Effector CD4-positive, alpha-beta T cell (primary cell): ENCODE measurements at places on chromosomes 12 and 14.

DNA sequence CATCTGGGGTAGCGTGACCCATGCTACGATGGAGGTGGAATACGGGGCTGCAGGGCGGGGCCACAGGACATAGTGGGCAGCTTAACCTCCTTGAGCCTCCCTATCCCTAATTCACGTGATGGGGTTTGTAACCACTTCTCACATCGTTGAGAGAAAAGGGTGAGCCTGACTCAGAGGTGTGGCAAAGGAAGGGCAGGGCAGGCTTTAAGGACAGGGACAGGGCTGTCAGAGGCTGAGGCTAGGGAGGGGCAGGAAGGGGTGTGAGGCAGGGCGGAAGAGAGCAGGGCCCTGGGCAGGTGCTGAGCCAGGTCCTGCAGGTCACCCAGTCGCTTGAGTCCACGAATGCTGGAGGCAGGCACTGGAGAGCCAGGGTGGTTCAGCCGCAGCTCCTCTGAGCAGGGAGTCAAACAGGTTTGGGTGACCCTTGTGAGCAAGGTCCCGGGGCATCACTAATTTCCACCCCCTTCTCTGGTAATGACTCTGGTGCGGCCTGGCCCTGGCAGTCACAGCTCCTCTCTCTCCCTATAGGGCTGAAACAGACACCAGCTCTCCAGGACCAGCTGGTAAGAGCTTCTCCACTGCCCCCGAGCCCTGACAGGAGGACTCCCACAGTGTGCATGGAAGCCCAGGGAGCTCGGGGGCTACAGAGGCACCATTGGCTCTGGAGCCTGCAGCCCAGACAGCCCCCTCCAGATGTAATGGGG is 7.5 kb upstream of the AQP2 start:
- DNase-seq: no peak

DNA sequence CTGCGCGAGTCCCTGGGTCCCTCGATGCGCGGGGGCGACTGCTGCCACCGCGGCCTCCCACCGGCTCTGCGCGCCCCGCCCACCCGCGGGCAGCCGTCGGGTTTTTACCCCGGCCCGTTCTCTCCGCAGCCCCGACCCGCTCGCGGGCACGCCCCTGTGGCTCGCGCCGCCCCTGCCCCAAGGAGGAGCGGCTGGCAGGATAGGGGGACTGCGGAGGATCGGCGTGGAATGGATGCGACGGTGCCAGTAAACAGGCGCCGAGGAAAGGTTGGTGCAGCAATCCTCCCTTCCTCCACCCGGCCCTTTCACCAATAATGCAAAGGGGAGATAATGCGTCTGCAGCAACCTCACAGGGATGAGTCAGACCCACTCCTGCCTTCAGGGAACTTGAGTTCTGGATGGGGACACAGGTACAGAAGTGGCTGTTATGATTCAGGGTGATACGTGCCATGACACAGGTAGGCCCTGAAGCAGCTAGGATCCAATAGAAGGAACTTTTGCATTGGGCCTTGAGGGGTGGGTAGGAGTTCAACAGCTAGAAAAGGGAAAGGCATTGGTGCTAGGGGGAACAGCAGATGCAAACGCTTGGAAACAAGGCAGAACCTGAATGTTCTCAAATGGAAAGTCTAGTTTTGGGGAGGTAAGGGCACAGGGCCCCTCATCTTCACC is 554 bp upstream of the DEGS2 start:
- no peak for DNase-seq

- no peak for DNase-seq
These were observed 172.2 kb downstream of the SLC41A2 start for GRCh38 chr12:104785886-104786285.

DNA sequence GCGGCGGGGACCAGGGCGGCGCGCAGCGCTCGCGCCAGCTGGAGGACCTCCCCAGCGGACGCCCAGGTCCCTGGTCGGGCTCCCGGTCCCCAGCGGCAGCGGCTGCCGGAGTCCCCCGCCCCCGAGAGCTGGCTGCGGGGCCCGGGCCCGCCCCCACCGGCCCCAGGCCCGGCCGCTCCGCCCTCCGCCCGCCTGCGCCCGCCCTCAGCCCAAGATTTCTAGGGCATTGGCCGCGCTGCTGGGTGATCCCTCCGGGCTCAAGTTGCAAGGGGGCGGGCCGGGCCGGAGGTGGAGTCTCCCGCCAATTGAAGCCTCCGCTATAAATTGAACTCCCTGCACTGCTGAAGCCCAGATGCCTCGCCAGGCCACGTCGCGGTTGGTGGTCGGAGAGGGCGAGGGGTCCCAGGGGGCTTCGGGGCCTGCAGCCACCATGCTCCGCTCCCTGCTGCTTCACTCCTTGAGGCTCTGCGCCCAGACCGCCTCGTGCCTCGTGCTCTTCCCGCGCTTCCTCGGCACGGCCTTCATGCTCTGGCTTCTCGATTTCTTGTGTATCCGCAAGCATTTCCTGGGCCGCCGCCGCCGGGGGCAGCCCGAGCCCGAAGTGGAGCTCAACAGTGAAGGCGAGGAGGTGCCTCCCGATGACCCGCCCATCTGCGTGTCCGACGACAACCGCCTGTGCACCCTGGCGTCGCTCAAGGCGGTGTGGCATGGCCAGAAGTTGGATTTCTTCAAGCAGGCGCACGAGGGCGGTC is at the start of gene DIO3:
Gene DIO3 (plus strand): TSS at position 351 of the 752 bp plus-strand sequence.
- no peak for DNase-seq

- no peak for DNase-seq
These were observed 64.5 kb downstream of the FOXG1 start for GRCh38 chr14:28831126-28831525.

DNA sequence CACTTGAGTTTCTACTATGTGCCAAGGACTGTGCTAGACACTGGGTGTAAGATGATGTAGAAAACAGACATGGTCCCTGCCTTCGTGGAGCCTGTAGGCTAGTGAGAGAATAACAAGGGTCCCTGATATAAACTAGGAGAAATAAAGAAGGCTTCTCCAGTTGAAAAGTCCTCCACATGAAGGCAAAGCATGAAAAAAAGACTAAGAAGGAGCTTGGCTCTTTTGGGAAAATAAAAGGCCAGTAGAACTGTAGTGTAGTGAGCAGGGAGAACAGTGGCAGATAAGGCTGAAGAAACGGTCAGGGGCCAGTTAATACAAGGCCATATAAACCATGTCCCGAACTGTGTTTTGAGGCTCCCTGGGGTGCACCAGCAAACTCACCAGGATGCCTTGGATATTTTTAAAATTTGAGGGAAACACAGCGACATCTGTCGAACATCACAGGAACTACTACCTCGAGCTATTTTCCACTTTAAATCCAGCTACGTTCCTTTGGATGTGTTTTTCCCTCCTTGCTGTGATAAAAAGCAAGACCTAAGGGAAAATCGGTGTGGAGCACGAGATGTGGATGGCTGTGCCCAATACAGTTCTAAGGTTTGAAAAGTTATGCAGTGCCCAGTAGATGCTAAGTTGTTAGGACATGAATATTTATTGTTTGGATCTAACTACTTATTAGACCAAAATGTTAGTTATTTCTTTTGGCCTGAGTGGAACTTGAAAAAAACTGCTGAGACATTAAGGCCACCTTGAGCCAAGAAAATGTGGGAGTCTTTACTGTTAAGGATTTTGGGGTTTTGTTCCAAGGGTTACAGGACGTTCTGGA is 8.5 kb upstream of the CFL2 start:
- peak; percentile 19 for DNase-seq

GRCh38 chr12:57040750-57041149 is 9.2 kb downstream of the MYO1A start:
- DNase-seq: no peak

DNA sequence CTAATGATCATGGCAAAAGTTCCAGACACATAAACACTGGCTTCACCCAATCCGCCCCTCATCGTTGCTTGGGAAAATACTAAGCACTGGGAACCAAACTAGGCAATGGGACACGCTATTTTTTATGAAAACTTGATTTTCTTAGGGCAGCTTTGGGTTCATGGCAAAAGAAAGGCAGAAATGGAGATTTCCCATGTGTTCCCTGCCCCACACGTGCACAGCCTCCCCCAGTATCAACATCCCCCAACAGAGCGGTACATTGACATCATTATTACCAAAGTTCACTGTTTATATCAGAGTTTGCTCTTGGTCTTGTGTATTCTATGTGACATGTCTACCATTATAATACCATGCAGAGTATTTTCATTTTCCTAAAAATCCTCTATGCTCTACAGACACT is 71.0 kb downstream of the DBX2 start:
- no peak for DNase-seq

GRCh38 chr12:98001430-98001829 is 514.0 kb upstream of the TMPO start:
- no peak for DNase-seq

- no peak for DNase-seq
These were observed 16.0 kb upstream of the SLC38A2 start for GRCh38 chr12:46388427-46389021.
